Posterior cingulate gyrus (tissue), 11 donors: ENCODE measurements at places on chromosomes 5 and 9.

GRCh38 chr5:67192719-67193438 is 3.7 kb downstream of the CD180 start:
- no peak for DNase-seq

DNA sequence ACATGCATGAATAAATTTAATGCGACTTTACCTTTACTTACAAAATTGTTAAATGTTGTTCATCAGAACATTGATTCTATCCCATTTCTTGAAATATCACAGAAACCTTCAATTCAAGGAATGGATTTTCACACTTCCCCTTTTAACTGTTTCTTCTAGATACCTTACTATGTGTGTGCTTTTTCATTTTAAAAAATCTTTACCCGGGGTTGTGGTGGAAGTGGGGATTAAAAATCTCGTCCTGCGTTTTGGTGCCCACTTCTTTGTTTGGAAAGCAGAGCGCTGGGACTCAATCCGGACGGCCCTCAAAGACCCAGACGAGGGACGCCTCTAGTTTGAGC is 5.8 kb upstream of the MEF2C start:
- no peak for DNase-seq

- DNase-seq = no peak
Observed at GRCh38 chr9:75148561-75148960, 60.2 kb downstream of the OSTF1 start.

GRCh38 chr5:84397385-84397784 is 12.7 kb upstream of the EDIL3 start:
- DNase-seq = no peak

DNA sequence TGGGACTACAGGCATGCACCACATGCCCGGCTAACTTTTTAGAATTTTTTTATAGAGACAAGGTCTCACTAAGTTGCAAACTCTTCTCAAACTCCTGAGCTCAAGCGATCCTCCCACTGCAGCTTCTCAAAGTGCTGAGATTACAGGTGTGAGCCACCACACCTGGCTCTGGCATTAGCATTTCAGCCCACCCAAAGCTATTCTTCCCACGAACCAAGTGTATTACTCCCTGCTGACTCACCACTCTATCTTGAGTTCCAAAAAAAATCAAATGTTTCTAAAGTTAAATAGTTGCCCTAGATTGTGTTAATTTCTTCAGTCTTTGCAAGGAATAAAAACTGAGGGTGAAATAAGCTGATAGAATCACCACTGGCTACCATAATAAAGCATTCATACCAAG is 205.5 kb downstream of the ARRDC3 start:
- DNase-seq = no peak

DNA sequence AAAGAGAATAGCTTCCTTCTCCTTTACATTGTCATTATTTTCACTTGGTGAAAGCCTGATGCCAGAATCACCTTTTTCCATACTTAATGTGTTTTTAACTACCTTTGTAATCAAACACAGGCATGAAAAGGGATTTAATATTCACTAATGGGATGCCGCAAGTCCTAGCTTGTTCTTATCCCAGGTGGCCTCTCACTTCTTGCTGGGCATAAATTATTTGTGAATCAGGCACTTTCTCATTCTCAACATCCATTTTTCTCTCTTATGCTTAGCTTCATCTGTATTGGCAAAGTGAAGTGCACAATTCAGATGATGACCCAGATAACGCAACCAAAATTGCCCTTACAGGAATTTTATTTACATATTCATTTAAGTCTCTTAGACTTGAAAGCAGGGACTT is 10.9 kb downstream of the ACTL7B start:
- no peak for DNase-seq

DNA sequence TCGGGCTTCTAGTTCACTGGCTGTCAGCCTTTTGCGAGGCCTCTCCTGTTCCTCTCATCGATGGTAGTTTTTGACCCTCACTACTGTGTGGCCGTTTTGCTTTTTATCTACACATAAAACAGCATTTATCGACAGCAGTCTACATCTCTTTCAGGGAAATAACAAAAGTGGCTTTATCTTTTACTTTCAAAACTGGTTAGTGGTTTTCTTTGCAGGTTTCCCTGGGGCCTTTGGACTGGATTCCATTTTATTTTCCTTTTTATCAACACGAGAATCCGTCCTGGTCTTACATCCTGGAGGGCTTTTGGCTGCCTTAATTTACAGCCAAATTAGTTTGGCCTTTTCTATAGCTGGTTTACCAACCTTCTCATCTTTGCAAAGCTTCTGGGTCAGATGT is 793 bp upstream of the PKD2L2 start:
- DNase-seq = no peak

DNA sequence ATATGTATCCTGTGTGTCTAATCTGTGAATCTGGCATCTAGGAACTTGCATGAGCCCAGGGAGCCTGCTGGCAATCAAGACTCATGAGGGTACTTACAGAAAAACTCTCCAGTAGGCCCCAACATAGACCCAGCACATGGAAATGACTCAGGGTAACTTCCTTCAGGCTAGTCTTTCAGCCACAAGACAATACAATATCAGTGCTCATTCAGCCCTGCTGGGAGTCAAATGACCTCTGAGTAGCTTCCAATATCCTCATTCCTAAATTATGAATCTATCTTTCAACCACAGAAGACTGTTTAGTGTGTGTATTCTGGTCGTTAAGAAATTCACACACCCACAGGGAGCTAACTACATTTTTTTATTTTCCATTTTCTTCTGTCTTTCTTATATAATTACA is 1273.0 kb downstream of the EFNA5 start:
- DNase-seq = no peak
